ENCODE measurements at places on chromosomes 1 and 21.

DNA sequence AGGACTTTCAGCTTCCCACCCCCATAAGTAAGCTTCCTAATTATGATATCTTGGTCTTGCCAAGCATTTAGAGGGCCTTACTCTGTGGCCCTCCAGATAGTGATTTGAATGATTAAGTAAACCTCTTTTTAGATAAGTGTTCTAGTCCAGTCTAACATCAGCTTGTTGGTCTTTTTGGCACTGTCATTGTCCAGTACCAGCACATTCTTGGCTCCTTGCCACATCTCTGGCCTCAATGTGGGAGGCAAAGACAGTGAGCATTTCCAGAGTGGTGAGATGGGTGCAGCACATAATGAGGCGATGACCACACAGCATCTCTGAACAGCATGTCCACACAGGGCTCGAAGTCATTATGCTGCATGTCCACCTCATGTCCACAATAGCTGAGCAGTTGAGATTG, 6.1 kb downstream of the CAPZA1 start:
- no peak for DNase-seq

- no peak for DNase-seq
These were observed 11.5 kb upstream of the PLD5 start for GRCh38 chr1:242535986-242536385.

GRCh38 chr1:56545711-56546110, 33.7 kb downstream of the PLPP3 start:
- no peak for DNase-seq

DNA sequence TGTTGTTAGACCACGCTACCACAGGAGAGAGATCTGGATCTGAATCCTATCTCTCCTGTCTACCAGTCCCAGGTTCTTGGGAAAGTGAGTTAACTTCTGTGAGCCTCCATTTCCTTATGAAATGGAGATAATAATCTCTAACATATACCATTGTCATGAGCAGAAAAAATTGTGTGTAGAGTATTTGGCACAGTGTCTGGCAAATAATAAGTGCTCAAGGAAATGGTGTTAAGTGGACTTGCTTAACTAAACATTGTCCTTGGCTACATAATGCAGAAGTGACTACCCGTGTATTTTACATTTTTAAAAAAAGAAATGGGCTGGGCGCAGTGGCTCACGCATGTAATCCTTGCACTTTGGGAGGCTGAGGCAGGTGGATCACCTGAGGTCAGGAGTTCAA, 217.4 kb downstream of the KCNH1 start:
- no peak for DNase-seq

- no peak for DNase-seq
These were observed 65.5 kb upstream of the DPYD start for GRCh38 chr1:97986041-97987005.
